ENCODE measurements at places on chromosomes 16 and 17.

- no peak for DNase-seq
These were observed 914 bp upstream of the GPRC5B start for GRCh38 chr16:19885451-19886072.

DNA sequence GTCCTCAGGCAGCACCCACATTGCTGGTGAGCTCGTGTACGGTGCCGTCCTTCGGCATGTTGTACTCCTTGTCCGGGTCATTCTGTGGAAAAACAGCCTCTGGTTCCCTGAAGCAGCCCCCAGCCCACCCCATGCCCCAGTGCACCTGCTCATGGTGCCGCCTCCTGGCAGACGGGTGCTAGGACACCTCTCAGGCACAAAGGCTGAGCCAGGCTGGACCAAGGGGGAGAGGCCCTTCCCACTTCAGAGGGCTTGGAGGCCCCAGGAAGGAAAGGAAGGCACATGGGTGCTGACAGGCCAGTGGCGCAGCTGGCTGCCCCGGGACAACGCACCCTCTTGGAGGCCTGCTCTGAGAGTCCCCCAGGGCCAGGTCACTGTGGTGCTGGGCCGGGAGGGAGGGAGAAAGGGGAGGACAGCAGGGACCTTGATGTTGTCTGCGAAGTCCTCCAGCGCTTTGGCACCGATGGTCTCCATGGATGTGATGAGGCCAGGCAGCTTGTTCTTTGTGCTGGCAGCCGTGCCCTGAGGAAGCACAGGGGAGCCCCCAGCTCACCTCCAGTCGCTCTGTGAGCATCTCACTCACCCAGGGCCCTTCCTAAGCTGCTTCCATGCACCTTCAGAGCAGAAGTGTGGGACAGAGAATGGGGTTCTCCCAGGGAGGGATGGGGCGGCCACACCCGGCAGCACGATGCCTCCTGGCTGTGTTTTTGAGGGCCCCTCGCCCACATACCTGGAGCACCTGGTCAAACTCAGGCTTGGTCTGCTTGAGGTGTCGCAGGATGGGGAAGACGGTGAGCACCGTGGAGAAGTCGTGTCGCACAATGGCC, 9.3 kb downstream of the ZACN start:
- DNase-seq, result no peak

- DNase-seq, result no peak
These were observed 8.1 kb downstream of the GLIS2 start for GRCh38 chr16:4323845-4324488.

DNA sequence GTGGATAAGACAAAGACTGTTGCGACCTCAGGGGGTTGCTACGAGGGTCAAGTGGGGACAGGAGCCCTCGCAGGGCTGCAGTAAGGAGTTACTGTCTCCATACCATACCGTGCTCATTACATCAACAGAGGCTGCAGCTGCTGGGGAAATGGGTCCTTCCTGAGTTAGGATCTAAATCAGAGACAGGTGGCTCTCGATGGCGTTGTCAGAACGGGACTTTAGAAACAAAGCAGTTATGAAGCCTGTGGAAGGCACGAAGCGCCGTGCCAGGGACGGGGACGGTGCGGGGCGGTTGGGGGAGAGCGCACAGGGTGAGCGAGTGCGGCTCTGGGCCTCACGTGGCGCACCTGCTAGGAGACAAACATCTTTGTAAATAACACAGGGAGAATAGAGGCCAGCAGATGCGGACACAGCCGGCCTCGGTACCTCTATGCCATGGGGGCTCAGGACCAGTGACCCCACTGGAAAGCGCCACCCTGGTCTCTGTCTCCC, 34.4 kb downstream of the ZCCHC14 start:
- no peak for DNase-seq

DNA sequence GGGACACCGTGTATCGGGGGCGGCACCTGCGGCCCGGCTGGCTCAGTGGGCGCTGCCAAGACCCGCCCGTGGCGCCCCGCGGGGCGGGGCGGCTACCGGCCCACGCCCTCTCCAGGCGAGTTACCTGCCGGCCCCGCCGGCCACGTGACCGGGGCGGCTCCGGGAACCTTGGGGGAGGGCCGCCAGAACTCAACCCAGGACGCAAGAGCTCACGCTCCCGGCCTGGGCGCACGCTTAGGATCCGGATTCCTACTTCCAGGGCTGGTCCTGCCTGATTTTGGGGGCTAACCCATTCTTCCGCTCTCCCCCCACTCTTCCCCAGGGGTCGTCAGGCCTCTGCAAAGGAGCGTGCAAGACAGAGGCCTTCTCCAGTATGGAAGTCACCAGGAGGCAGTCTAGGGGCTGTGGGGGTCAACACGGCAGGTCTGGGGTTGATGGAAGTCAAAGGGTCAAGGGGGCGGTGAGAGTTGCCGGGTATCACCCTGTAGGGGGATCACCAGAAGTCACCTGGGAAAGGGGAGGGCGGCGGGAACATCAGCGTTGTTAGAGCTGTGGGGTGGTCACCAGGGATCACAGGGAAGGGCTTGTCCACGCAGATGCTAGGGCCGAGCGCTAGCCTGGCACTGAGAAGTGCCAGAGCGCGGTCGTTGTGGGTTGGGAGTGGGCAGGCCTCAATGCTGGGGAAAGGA, 354 bp upstream of the ESRP2 start:
- DNase-seq, result peak; percentile 53
